ENCODE measurements at places on chromosomes 12 and 14.

- no peak overlapping the region for H3K4me3 ChIP-seq
- no peak overlapping the region for H3K27ac ChIP-seq
- H3K36me3 ChIP-seq = no peaks in the 10 kb centered on the region
- H3K4me1 ChIP-seq = no peaks in the 10 kb centered on the region
Measured at GRCh38 chr12:81263072-81263471, 185.2 kb downstream of the ACSS3 start.

DNA sequence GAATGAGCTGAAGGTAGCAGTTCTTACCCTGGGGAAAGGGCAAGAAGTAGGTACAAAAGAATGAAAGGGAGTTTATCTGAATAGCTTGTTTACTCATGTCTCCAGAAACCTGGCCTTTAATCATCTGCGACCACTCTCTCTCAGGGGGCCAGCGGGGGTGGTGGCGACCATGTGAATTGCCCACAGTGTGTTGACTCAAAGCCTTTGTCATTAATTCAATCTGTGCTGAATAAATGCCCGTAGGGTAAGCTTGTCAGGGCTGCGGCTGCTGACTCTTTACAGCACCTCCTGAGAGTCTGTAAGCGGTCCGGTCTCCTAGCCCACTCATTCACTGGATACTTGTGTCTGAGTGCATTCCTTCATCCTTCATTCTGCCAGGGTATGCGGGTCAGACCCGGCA lies 874.4 kb downstream of the SLC6A15 start:
- no peak for DNase-seq
- no peaks in the 10 kb centered on the region for H3K27me3 ChIP-seq
- H3K36me3 ChIP-seq = no peaks in the 10 kb centered on the region

DNA sequence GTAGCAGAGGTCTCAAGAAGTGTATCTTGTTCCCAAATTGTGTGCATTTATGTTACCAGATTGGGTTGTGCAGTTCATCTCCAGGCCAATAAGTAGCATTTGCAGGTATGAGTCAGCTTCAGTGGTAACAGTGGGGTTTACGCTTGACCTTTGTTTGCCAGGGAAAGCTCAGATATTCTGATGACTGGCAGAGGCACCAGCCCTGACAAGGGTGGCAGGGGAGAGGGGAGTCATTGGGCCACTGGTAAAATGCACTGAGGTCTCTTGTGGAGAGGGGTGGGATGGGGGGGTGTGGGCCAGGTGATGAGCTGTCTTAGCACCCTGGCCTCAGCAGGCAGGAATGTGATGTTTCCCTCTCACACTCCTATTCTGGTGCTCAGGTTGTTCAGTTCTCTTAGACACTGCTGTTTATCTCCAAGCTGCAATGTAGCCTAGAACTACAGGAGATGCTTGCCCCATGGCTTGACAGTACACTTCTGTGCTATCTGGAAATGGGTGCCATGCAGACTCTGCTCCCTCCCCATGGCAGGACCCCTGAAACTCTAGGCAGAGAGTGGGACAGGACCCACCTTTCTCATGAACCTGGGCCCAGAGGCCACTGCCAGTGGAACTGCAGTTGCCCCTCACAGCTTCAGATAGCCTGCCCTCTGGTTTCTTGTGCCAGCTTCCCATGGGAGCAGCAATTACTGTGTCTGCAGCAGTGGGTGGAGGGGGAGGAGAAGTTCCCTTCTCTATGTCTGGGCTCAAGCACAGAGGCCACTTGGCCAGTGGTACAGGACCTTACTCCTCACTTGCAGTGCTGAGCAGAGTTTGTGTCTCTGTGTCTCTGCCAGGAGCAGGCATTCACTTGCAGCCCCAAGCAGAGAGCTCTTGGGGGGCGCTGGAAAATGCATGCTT lies 31.9 kb downstream of the USP15 start:
- H3K4me1 ChIP-seq = no peaks in the 10 kb centered on the region
- no peak overlapping the region for H3K27ac ChIP-seq
- DNase-seq = no peak
- no peaks in the 10 kb centered on the region for H3K27me3 ChIP-seq
- no peak overlapping the region for H3K4me3 ChIP-seq
- H3K36me3 ChIP-seq = no peaks in the 10 kb centered on the region

GRCh38 chr14:100841761-100842403 lies 16.0 kb downstream of the MEG3 start:
- no peaks in the 10 kb centered on the region for H3K36me3 ChIP-seq
- peak; percentile 43 for DNase-seq
- no peaks in the 10 kb centered on the region for H3K4me1 ChIP-seq
- H3K4me3 ChIP-seq = no peak overlapping the region
- H3K27me3 ChIP-seq = no peaks in the 10 kb centered on the region

DNA sequence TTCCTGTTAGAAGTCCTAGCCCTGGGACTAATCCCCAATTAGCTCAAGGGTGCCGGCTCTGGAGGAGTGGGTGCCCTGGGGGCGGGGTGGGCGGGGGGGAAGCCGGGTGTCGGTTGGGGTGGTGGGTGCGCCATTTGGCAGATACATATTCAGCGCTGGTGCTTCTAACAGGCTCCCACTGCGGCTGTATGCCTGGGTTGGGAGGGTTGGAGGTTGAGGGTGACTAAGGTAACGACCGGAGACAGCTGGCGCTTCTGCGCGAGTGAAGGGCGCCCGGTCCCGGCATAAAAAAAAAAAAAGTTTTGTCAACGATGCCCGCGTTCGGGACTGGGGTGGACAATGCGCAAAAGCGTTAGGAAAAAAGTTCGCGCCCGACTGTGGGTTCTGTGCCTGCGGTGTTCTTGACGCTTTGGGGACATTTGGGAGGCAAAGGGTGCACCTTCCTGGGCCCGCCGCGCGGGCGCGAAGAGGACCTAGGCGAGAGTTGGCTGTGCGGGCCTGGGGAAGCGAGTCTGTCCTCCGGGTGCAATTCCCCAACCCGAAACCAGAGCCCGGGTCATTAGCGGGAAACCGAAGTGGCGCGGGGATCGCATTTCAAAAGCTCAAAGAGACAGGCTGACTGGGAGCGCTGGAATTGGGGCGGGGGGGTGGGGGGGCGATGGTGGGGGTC lies 19.2 kb downstream of the TBX3 start:
- no peaks in the 10 kb centered on the region for H3K36me3 ChIP-seq
- no peak for DNase-seq
- peaks cover 4% of the 10 kb centered on the region for H3K4me1 ChIP-seq

- H3K4me3 ChIP-seq = no peak overlapping the region
- no peaks in the 10 kb centered on the region for H3K27me3 ChIP-seq
- no peaks in the 10 kb centered on the region for H3K36me3 ChIP-seq
- no peaks in the 10 kb centered on the region for H3K4me1 ChIP-seq
Measured at GRCh38 chr14:83825843-83826242, 1704.1 kb upstream of the FLRT2 start.

DNA sequence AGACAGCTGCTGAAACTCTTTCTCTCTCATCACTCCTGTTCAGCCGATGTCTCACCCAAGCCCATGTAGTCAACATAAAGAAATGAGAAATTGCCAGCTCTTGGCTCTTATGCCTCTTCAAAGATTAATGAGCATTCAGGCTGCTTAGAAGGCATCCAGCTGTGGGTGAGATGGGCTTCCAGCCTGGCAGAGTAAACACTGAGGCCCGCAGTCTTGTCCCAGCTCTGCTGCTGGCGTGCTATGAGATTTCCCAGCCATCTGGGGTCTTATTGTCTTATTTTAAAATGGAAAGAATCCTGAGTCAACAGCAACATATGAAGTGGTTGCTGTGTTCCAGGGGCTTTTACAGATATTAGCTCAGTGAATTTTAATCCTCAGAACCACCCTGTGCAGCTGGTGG lies 12.6 kb downstream of the RXYLT1 start:
- no peak overlapping the region for H3K27ac ChIP-seq
- H3K4me1 ChIP-seq = no peaks in the 10 kb centered on the region
- no peaks in the 10 kb centered on the region for H3K27me3 ChIP-seq
- no peak for DNase-seq
- no peaks in the 10 kb centered on the region for H3K36me3 ChIP-seq
